ENCODE measurements at places on chromosomes 2 and 18.

DNA sequence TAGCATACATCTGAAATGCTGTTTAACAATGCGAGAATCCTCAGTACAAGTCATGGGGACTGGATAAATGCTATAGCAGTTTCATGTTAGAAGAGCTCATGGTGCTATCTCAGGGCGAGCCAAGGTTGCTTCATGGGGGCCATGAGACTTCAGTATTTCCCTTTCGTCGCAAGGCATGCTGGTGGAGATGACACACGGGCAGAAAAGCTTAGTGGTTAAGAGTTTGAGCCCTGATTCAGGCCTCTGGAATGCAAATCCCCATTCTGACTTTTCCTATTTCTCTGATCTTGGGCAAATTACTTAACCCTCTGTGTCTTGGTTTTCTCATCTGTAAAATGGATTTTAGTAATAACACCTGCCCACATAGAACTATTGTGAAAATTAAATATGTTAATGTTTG lies 57.4 kb upstream of the EPHA4 start:
- no peak for DNase-seq

DNA sequence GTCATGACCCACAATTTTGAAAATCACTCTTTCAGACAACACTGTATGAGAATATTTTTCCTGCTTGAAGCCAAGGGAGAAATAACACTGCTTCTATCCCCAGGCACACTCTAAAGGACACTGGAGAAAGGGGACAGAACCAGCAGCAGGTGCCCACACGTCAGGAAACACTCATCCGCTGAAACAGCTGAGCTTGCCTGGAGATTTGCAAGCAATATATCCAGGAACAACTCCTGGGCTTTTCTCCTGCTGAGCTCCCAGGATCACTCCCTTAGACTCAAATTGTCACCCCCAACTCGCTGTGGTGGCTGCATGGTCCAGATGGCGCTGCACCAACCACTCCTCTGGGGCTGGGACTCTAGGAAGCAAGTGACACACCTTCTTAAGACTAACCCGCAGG lies 186.7 kb downstream of the ARL4C start:
- no peak for DNase-seq

GRCh38 chr2:33000986-33001385 lies 54.2 kb downstream of the LTBP1 start:
- no peak for DNase-seq

DNA sequence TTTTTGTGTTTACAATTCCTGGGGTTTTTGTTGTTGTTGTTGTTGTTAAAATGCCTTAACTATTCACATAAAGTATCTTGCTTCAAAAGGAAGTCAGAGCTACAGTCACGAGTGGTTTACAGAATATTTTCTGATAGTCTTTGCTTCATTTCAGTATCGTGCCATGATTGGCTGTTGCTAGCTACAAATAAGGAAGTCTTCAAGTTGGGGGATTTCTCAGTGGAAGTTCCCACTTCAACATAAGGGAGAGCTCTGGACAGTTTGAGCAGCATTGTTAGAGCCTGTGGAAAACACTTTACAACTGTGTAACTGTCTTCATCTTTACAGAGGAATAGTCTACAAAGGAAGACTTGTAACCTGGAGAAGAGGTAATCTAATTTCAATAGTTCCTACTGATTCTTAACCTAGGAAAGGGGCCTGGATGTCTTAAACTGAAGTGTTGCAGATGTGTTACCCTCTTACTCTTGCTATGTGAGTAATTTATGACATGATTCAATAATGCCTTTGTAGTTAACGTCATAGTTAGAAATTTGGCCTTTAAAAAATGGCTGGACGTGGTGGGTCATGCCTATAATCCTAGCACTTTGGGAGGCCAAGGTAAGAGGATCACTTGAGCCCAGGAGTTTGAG lies 23.4 kb upstream of the TANK start:
- no peak for DNase-seq

DNA sequence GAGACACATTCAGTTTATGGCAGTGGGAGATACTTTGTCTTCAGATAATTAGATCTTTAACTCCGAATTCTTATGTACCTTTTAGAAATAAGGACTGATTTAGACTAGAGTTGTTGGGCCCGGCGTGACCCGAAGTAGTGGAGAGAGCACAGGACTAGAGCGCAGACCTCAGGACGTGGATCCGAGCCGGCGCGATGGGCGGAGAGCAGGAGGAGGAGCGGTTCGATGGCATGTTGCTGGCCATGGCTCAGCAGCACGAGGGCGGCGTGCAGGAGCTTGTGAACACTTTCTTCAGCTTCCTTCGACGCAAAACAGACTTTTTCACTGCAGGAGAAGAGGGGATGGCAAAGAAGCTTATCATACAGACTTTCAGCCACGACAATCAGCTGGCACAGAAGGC lies 54.5 kb downstream of the FMNL2 start:
- no peak for DNase-seq

GRCh38 chr2:111209045-111209514 lies 88.4 kb downstream of the BCL2L11 start:
- DNase-seq, result no peak

- DNase-seq, result no peak
Observed at GRCh38 chr2:31234683-31235503, 941 bp downstream of the EHD3 start.

DNA sequence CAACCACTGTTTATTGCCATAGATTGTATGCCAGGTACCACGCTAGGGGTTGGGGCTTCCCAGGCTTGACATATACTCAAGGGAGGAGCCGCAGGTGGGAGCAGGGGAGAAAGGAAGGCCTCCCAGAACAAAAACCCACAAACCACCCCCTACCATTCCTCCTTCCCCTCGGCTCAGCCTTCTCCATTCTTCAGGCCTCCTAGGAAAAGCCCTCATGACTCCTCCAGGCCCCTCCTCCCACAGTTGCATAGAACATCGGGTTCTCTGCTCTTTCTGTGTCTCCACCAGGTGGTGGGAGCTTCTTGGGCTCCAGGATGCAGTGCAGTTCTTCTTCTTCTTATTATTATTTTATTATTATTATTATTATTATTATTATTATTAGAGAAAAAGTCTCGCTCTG lies 80.3 kb downstream of the ZFP36L2 start:
- no peak for DNase-seq

- no peak for DNase-seq
Observed at GRCh38 chr2:167114018-167114417, 225.7 kb downstream of the XIRP2 start.

DNA sequence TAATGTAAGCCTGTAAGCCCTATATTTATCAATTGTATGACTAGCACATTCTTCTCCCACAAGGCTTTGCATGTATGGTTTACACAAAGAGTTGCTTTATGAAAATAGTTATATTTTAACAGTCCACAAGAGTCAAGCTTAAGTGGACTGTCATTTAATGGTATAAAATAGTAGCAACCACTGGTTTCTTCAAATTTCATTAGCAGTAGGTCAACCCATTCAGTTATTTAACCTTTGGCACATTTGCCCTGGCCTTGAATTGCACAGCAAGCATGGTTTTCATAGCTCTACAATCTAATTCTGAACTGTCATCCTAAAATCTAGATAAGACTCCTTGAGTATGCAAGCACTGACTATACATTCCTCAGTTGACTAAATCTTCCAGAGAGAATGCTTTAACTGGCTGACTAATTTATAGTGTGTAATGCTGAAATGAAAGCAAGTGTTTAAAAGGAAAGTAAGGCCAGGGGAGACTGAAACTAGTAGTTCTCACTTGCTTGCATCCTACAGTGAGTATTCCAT lies 1.8 kb downstream of the DPP4 start:
- no peak for DNase-seq

DNA sequence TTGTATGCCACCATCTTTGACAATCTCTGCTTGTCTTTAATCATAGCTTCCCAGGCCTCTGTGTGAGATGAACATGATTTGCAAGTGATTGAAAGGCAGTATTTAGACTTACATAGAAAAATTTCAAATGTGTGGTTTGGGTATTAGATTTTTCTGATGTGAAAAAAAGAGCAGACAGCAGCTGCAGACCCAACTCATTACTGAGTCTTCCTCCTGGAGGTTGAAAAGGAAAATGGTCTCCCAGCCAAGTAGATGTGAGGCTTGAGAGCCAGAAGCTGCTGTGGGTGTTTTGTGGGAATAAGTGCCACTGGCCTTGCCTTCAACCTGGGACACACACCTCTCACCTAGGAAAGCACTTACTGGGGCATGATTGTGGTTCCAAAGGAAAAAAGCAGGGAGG lies 92.5 kb downstream of the KCTD18 start:
- DNase-seq, result no peak

DNA sequence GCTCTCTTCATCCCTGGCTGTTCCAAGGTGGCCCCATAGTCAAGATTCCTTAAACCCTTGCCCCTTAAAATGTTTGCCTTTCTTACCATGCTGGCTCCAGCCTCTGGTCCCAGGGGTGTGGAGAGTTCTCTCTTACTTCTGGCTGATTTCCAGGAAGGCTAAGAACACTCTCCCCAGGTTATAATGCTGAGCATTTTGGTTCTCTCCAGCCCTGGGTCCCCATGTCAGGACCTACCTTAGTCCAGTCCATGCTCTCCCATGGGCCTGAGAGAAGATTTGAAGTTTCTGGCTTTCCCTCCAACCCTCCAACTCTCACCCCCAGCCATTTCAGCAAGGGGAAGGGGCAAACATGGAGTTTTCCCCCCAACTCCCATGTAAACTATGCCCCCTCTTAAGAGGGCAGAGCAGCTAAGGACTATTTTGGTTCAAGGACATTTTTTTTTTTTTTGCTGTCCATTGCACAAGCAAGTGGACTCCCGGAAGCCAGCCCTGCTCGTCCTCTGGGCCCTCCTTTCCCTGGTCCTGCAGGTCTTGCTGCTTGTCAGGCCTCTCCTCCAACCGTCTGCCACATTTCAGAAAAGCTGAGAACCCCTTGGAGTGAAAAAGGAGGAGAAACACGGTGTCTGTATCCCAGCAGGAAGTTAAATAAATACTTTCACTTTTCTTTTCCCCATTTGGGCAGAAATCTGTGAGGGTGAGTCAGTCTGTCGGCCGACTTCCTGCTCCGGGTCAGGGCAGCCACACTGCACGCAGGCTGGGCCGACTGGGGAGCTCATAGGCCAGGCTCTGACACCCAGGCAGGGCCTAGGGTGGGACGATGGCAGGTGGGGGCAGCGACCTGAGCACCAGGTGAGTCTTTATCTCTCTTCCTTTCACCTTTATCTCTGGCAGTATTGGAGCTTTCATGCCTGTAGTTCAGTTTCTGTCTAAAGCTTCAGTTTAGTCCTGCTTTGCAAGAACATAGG lies at the start of gene SP140L:
SP140L (plus strand) TSS at position 741 of the 965 bp plus-strand sequence; CDS start at position 818, 77 bp downstream.
- peak; percentile 40 for DNase-seq

- DNase-seq, result no peak
Observed at GRCh38 chr2:63591566-63592175, 2.9 kb downstream of the MDH1 start.

DNA sequence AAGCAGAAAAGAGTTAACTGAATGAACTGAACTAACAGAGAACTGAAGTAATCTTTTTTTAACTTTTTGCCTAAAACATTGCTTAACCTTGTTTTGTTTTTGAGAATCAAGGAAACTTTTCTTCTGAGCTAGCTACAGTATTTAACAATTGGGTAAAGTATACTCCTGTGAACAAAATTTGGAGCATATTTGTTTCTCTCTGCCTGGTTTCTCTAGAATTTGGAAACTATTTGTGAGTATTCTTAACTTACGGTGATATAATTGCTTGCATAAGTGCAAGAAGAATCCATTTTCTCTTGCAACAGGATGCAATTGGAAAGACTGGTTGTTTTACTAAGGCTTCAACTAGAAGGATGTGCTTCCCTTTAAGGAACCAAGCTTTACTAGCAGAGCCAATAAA lies 65.9 kb upstream of the FAM98A start:
- no peak for DNase-seq

DNA sequence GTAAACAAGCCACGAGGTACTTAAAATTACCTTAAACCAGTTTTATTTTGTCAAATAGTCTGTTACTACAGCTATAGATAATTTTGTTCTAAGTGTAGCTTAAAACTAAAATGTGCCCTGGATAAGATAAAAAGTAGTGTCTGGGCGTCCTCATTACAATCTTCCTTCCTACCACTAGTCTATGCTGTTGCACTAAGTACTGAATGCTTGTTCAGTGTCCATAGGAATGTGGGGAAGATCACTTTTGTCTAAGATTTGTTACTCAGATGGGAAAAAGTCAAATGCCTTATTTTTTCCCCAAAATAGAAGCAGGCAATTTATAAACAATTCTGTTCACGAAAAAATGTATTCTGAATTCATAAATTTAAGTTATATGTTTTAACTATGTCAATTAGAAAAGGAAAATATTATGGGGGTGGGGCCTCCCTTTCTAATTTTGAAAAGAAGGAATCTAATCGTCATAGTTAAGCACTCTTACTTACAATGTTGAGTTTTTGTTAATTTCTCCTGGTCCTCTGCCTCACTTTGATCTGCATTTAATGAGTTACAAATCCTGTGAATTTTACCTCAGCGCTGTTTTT lies 140.4 kb upstream of the VRK2 start:
- no peak for DNase-seq

DNA sequence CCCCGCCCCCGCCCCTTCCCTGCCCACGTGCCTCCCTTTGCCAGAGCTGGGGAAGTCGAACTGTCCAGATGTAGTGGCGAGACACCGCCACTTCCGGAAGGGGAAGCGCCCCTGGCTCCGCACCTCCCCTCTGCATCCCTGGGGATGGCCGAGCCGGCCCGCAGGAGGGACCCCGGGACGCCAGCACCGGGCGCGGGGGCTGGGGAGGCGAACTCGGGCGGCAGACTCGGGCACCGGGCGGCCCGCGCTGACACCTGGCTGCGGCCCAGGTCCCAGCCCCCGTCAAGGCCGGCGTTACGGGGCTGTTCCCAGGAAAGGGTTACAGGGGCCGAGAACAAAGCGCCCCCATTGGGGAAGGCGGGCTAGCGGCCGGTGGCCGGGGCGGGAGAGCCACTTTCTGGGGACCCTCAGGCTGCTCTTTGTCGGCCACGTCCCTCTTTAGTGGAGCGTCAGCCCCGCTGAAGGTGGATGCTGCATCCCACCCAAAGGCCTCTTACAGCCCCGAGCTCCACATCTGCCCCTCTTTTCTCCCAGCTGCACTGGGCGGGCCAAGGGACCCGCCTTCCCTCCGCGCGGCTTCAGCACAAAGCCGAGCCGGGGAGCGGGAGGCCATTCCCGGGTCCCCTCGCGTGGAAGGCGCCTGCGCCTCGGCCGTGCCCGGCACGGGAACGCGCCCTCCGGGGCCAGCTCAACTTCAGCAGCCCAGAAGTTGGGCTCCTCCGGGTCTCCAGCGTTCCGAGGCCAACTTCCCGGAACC lies 1.3 kb downstream of the SDC1 start:
- no peak for DNase-seq

DNA sequence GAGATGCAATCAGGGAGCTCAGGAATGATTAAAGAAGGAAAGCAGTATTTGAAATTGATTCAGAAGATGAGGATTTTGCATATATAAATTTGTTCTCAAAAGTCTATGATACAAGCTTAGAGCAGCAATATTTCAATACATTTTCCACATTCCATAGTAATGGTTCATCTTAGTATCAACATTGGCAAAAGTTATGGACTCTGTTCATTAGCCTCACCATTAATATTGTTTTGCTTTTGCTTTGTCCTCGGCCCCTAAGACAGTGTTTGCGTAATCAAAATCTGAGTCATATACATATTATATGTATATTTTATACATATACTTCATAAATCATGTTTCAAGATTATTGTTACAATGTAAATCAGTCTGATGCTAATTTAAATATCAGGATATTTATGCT lies 176.6 kb downstream of the CNTNAP5 start:
- no peak for DNase-seq

Measured in stimulated activated CD8-positive, alpha-beta memory T cell treated with anti-CD3 and anti-CD28 coated beads, Interleukin-7, amount 100 ng/mL, for 24 hours (primary cell).